ENCODE measurements at places on chromosomes 1 and 21.

- DNase-seq: no peak
Measured at GRCh38 chr1:197632005-197632404, 143.3 kb downstream of the DENND1B start.

DNA sequence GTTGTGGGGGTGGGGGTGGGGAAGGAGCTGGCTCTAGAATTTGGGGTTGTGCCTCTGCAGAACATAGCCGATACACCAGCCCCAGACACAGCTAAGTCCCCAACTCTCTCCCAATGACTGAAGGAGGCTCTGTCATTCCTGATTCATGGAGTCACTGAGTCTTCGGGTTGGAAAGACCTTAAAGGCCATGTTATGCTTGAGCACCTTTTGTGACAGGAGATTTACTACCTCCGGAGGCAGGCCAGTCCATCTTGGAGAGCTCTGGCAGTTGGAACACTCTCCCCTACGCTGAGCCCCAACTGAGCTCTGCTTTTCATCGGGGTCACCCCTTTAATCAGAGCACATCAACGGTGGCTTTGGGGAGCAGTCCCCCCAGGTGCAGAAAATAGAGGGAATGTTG lies 284.4 kb upstream of the GJB5 start:
- DNase-seq: no peak

- DNase-seq: no peak
Measured at GRCh38 chr1:155297384-155297783, 3.9 kb downstream of the PKLR start.

- no peak for DNase-seq
Measured at GRCh38 chr1:118335331-118335732, 150.3 kb upstream of the SPAG17 start.

DNA sequence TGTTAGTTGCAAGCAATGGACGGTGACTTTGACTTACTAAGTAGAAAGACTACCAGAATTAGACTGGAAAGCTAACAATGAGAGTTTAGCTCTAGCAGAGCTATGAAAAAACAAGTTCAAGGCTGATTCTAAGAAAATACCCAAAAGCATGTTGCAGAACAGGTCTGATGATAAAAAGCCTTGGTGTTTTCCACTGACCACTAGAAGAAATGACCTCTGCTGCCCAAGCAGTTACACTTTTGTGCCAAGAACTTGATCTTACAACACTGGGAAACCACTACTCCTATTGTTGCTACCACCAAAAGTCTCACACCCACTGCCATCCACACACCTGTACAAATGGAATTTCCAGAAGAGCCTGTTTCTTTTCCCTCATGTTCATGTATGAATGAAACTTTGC lies 21.4 kb upstream of the NEK7 start:
- no peak for DNase-seq

DNA sequence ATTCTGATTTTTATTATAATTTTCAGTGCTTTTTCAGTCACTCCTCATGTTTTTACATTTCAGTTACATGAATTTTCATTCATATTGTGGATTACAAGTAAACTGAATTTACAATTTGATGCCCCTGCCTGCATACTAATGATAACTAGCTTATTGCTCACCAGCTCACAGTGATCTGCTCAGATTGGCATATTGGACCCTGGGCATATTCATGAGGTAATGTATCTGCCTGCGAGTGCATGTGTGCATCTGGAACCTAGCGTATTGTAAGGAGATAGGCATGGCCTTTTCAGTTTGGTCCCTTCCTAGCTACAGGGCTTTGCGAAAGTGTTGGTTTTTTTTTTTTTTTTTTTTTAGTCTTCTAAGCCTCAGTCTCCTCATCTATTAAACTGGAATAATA lies 213.7 kb downstream of the SDCCAG8 start:
- no peak for DNase-seq

GRCh38 chr1:209601809-209602657 lies 18.5 kb downstream of the CAMK1G start:
- peak; percentile 52 for DNase-seq

GRCh38 chr1:221159608-221160007 lies 280.4 kb downstream of the HLX start:
- DNase-seq: no peak

GRCh38 chr1:240188139-240188538 lies 96.5 kb downstream of the FMN2 start:
- DNase-seq: no peak

- no peak for DNase-seq
Measured at GRCh38 chr1:7705048-7705907, 65.8 kb upstream of the VAMP3 start.

- DNase-seq: no peak
Measured at GRCh38 chr1:228286505-228287417, 78.9 kb downstream of the OBSCN start.

GRCh38 chr1:109641078-109641740 lies 14.7 kb upstream of the GSTM4 start:
- no peak for DNase-seq

Measured in HT-29 (cell line).